ENCODE measurements at places on chromosomes 13 and 19.

DNA sequence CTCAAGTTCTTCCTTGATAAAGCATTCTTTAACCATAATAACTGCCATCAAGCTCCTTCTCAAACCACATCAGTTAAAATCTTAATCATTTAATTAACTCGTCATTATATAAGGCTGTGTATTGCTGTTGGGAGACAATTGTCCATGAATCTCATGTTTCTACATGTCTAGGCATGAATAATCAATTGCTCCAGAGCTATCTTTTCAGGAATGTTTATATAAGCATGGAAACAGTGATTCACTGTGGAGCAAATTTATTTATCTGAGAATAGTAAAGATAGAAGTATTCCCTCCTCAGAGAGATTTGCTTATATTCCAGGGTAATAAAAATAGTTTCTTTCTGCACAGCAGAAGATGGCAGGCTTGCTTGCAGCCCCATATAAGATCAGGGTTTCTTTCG lies 71.1 kb downstream of the CBY2 start:
- DNase-seq, result no peak

DNA sequence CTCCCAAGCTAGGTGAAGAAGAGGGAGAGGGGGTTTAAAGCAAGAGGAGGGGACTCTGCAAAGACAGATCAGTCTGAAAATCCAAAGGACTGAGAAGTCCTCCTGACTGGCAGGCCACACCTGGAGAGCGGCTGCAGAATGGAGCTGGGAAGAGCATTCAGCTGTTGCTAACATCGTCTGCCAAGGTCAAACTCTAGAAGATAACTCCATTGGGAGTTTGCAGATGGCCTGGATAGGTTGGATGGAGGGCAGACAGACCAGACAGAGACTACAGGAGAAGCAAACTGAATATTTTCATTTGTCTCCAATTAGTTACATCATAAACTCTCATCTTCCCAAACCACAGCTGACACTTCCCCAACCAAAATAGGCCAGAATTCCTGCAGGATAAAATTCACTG lies 19.9 kb upstream of the SHISA2 start:
- DNase-seq, result no peak

GRCh38 chr13:98738993-98739392 lies 13.5 kb downstream of the SLC15A1 start:
- no peak for DNase-seq

DNA sequence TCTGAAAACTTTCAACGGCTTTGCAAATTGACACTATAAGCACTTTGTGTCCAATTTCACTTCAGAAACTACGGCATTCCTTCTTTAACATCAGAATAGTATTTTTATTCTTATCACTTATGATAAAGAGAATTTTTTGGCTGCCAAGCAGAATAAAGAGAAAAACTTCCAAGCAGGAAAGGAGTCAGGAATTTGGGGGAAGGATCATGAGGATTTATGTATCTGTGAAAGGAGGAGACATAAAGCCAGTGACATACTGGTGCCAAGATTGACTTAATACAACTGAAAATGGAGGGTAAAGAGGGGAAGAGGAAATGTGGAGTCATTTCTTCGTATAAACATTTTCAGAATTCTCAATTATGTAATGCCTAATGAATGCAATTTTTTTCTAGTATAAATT lies 94.7 kb downstream of the RBM26 start:
- no peak for DNase-seq

Measured in astrocyte of the cerebellum (primary cell).